ENCODE measurements at places on chromosomes 13 and 19.

DNA sequence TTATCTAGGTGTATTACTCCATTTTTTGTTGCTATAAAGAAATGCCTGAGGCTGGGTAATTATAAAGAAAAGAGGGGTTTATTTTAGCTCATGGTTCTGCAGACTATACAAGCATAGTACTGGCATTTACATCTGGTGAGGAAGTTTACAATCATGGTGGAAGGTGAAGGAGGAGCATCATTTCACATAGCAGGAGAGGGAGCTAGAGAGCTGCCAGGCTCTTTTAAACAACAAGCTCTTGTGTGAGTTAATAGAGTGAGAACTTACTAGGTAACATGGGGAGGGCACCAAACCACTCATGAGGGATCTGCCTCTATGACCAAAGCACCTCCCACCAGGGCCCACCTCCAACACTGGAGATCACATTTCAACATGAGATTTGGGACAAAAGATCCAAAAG, 221.7 kb upstream of the GPC6 start:
- DNase-seq = no peak

DNA sequence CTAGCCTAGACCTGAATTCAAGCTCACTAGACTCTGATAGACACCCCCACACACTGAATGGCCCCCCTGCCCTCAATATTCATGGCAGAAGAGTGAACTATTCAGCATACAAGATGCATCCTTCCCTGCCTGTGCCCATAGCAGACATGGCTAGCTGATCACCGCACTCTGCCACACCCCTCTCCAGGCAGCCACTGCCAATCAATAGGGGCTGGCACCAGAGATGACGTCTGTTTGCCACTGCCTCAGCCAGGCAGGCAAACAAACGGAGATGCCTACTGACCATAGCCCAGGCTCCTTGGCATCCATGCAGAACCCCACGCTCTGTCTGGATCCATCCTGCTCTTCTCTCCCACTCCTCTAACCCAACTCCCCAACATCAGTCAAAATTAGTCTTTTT, 13.8 kb upstream of the NPAS1 start:
- DNase-seq = no peak

- DNase-seq = no peak
These were observed 206.6 kb upstream of the SLC10A2 start for GRCh38 chr13:103272770-103273169.

DNA sequence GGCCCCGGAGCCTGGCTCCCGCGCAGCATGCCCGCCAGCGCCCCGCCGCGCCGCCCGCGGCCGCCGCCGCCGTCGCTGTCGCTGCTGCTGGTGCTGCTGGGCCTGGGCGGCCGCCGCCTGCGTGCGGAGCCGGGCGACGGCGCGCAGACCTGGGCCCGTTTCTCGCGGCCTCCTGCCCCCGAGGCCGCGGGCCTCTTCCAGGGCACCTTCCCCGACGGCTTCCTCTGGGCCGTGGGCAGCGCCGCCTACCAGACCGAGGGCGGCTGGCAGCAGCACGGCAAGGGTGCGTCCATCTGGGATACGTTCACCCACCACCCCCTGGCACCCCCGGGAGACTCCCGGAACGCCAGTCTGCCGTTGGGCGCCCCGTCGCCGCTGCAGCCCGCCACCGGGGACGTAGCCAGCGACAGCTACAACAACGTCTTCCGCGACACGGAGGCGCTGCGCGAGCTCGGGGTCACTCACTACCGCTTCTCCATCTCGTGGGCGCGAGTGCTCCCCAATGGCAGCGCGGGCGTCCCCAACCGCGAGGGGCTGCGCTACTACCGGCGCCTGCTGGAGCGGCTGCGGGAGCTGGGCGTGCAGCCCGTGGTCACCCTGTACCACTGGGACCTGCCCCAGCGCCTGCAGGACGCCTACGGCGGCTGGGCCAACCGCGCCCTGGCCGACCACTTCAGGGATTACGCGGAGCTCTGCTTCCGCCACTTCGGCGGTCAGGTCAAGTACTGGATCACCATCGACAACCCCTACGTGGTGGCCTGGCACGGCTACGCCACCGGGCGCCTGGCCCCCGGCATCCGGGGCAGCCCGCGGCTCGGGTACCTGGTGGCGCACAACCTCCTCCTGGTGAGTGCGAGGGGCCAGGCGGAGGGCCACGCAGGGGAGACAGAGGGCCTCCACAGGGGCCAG, at the start of gene KL:
TSS of gene KL (plus strand) at position 10 of the 909 bp plus-strand sequence. CDS start at position 28, 18 bp downstream.
- no peak for DNase-seq

- no peak for DNase-seq
These were observed 53.3 kb downstream of the PARP4 start for GRCh38 chr13:24459234-24459633.

DNA sequence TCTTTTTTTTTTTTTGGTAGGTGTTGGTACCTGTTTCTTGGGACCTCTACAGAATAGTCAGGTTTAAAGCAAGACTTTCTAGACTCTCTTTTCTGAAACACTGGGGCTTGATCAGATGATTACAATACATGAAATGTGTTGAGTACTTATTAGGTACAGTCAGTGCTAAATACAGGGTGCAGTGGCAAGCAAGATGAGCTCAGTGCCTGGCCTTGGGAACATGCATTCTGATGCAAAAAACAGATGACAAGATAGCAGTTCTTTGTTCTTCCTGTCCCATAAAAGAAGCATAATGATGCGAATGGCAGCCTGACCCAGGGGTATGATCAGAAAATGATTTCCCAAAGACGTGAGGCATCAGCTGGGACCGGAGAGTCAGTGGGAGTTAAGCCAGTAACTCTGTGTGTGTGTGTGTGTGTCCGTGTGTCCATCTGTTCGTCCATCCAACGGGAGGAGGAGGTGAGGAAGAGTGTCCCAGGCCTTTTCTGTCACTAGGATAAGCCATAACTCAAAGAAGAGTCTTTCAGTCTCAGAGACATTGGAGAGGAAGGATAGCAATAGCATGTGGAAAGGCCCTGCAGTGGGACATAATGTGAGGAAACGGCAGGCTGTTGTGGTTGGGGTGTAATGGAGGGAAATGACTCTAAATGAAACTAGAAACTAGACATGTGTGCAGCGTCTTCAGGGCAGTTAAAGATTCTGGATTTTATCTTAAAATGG, 32.2 kb downstream of the SLAIN1 start:
- DNase-seq = no peak

DNA sequence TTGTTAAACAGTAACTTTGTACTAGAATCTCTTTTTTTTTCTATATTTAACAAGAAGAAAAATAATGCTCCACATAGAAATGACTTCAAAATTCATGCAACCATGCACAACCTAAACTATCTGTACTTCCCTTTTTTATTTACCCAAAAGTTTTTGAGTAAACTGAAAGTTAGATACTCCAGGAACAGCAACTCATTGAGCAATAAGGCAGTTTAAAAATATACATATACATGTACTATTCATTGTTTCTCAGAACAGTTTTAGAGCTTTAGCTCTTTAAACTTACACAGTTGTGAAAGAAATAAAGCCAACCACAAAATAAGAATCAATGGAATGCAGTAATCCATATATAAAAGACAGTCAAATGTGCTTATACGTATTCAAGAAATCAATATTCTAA, 39.2 kb downstream of the MTMR6 start:
- DNase-seq = no peak

All from ureter (tissue), 1 donor.